ENCODE measurements at places on chromosomes 16 and 17. TPM values are rescaled to one million over a fixed set of nuclear protein-coding genes. Genes with fewer than 3 reads are reported as not detected.
A peak's percentile ranks its signal among the peaks of the same experiment; 100 is the strongest.

- DNase-seq, result no peak
Measured at GRCh38 chr16:84084570-84085270, 32.0 kb downstream of the MBTPS1 start.

GRCh38 chr17:81719410-81720266, 7.6 kb downstream of the SLC25A10 start:
- DNase-seq, result peak; percentile 82

- DNase-seq, result peak; percentile 97
Measured at GRCh38 chr17:7242717-7243452, 636 bp upstream of the GABARAP start.

The DCAF7 gene
- 97.4 TPM for total RNA-seq

The GNGT2 gene
- total RNA-seq, result not detected

The GAS2L2 gene
- not detected for total RNA-seq

The ALOX12 gene
- total RNA-seq, result not detected

The TSR3 gene
- 59.2 TPM for total RNA-seq

DNA sequence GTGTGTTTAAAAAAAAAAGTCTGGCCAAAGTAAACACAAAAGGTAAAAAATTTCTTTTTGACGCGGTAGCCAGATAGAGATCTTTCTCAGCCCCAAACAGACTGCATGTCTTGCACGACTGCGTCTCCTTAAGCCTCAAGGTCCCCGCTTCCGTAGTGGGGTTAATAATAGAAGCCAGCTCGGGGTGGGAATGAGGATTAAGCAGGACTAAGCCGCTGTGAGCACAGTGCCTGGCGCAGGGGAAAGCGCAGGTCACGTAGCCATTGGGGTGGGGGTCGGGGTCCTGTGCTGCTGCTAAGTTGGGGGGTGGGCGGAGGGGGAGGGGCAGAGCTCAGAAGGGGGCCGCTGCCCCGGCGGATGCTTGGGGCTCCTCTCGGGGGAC, 521 bp downstream of the GGA2 start:
- no peak for DNase-seq

- no peak for DNase-seq
Measured at GRCh38 chr17:81039854-81040758, 5.2 kb downstream of the BAIAP2 start.

GRCh38 chr17:3966720-3967363, 2.6 kb upstream of the ATP2A3 start:
- no peak for DNase-seq

GRCh38 chr17:64709481-64709880, 47.4 kb upstream of the SMURF2 start:
- DNase-seq, result no peak

The SNTB2 gene
- 39.6 TPM for total RNA-seq

The DNAI2 gene
- not detected for total RNA-seq

DNA sequence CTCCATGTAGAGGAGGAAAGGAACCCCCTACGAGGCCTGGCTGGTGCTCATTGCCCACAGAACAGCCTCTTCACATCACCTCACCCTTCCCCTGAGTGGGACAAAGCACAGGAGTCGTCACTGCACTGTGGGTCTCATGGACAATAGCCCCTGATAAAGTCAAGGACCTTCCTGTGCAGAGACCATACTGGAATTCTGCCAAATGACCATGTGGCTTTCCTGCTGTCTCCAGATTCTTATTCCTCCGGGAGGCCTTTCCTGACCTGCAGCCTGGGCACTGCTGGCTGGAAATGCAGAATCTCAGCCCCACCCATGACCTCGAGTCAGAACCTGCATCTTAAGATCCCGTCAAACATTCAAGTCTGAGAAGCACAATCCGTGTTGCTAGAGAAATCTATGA, 60.5 kb upstream of the ERN1 start:
- DNase-seq, result no peak

The C17orf75 gene
- total RNA-seq, result 20.9 TPM

The MIEF2 gene
- total RNA-seq, result 10.8 TPM

The KRT13 gene
- not detected for total RNA-seq

The ACOX1 gene
- total RNA-seq, result 48.0 TPM

DNA sequence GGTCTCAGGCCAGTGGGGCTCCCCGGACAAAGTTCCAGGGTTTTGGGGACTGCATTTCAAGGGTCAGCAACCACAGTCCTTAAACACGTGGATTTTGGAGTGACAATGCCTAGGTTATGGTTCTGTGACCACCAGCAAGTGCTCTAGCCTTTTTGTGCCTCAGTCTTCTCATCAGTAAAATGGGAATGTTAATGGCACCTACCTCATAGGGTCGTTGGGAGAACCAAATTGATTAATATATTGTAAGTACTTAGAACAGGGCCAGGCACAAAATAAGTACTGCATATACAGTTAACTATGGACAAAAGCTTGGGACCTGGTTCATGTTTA, 13.8 kb downstream of the IL4R start:
- DNase-seq, result no peak

The OR1F1 gene
- not detected for total RNA-seq

The CFAP52 gene
- not detected for total RNA-seq

DNA sequence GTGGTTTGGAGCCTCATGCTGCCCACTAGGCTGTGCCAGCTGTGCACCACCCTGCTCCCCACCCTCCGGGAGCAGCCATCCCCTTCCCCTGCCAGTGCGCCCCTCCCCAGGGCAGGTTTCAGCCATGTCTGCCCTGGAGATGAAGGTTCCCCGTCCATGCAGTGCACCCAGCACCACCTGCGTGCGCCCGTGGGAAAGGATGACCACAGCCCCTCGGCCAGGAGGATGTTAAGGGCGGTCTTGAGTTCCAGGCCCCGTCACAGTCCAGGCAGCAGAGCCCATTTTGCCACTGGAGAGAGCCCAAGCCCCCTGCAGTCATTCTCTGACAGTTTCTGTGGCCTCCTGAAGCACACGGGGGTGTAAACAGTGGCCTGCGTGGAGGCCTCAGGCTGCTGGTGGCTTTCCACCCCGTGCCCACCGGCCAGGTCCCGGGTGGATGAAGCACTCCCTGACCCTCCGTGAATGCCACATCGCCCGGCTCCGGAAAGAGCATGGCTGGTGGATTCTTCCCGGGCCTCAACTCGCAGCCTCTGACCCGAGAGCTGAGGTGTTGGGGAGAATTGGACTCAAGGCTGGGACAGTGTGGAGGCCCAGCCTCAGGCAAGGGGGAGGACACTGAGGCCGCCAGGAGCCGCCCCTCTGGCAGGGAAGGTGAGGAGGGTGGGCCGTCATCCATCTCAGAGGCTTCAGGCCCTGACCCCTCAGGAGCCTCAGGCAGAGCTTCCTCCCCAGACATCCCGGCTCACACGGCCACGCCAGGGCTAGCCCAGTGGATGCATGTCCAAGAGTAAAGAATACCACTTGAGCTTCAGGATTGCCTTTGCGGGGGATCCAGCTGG, 69.7 kb upstream of the CHMP6 start:
- no peak for DNase-seq

GRCh38 chr16:85571563-85571812, 41.6 kb upstream of the GSE1 start:
- no peak for DNase-seq

DNA sequence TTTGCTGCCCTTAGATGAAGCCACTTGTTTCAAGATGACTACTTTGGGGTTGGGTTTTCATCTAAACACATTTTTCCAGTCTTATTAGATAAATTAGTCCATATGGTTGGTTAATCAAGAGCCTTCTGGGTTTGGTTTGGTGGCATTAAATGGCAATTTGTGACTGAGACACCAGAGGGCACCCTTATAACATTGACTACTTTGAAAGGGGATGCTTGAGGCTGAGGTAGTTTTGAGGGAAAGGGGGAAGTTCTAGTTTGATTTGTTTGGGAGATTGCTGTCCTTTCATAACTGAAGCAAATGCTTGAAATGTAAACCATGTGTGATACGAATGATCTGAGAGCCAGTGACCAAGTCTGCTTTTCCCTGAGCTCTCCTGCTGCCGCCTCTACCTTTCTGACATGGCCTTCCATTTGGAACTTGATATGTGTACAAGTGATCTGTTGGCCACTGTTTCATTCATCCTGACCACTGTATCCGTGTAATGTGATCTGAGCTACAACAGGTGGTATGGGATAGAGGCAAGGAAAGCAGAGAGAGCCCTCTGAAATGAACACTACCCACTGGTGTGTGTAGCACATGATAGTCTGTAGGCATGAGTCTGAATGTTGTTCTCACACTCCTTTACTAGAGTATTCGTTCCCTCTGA, 5.8 kb upstream of the RARA start:
- DNase-seq, result no peak

DNA sequence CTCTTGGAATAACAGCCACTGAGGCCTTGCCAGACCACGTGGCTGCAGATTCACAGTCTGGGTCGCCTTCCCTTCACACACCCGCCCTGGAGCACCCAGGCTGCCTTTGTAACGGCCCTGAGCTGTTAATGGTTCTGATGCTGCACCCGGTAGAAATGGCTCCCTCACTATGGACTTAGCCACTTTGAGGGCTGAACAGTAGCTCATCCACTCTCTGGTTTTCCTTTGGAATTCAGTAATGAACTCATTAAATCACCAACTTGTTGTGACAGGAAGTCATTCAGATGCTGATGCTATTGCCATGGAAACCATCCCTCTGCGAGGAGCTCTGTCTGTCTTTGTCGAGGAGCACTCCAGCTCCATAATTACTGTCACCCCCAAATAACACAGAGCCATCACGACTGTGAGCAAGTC, 59.2 kb downstream of the CDK5R1 start:
- DNase-seq, result no peak

The DHRS11 gene
- total RNA-seq, result 7.1 TPM

DNA sequence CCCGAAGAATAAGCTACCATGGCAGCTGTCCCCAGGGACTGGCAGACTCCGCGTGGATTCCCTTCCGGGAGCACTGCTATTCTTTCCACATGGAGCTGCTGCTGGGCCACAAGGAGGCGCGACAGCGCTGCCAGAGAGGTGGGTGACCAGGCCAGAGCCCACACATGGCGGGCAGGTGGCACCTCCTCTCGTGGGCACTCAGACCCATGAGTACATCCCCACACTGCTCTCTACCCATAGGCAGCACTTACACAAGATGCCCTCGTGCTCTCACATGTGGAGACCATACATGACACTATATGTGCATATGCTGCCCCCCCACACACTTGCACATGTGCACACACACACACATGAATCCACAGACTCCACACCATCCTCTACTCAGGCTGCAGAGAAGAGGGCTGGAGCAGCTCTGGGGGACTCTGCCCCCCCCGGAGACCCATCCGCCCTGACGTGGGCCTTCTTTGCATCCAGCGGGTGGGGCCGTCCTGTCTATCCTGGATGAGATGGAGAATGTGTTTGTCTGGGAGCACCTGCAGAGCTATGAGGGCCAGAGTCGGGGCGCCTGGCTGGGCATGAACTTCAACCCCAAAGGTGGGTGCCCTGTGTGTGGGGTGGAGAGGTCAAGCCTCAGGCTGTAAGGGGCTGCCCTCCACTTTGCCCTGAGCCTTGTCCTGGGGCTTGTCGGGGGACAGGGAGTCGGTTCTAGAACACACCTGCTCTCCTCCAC, 62.9 kb downstream of the MRC2 start:
- no peak for DNase-seq

The EFCAB5 gene
- total RNA-seq, result 1.2 TPM

DNA sequence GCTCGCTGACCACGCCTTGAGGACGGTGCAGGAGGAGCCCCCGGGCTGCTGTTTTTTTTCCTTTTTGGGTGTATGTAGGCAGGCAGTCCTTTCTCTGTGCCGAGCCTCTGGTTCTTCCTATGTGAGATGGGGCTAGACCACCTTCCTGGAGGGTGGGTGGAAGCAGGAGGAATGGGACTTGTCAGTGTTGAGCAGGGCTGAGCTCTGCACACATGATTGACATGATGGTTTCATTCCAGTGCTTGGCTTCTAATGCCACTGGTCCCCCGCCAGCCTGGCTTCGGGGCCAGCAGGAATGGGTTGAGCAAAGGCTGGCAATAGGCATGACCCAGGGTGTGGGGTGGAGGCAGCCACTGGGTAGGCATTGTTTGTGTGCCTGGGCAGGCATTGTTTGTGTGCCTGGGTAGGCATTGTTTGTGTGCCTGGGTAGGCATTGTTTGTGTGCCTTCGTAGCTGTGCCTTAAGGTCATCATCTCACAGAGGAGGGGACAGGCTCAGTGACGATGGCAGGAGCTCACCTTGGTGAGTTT, 14.2 kb upstream of the ADCY7 start:
- DNase-seq, result peak; percentile 81

DNA sequence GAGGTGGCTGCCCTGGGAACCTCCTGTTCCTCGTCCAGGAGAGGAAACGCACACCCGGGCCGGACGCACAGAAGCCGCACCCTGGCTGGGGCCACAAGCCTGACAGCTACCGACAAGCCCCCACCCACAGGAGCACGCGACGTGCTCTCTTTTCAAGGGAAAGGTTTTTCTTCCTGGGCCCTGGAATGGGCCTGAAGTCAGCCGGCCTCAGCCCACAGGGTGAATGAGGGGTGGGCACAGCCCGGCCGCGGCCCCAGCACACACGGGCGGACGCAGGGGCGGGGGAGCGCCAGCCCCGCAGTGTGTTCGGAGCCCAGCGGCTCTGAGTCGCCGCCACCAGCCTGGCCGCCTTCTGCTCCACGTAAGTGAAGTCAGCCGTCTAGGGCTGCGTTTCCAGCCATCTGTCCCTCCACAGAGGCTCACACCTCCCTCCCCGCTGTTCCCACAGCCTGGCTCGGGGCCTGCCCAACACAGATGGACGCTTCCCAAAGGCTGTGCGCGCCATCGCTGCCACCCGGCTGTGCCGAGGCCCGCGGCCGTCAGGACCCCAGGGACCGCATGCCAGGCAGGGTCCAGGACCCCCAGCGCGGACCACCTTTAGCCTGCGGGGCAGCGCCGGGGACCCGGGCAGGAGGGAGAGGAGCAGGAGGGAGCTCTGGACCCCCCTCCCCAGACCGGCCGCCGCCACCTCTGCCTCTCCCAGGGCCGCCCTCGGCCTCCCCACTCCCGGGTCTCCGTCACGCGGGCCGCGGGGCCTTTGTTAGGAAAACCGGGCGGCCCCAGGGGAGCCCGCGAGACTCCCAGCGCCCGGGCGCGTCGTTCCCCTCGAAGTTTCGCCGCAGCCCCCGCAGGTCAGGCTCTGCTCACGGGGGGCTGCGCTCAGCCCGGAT, 36.8 kb downstream of the CBFA2T3 start:
- DNase-seq, result no peak

The KSR1 gene
- 63.4 TPM for total RNA-seq

- no peak for DNase-seq
Measured at GRCh38 chr17:77893144-77894044, 65.1 kb upstream of the TNRC6C start.

GRCh38 chr16:17417740-17418139, 53.0 kb downstream of the XYLT1 start:
- no peak for DNase-seq

DNA sequence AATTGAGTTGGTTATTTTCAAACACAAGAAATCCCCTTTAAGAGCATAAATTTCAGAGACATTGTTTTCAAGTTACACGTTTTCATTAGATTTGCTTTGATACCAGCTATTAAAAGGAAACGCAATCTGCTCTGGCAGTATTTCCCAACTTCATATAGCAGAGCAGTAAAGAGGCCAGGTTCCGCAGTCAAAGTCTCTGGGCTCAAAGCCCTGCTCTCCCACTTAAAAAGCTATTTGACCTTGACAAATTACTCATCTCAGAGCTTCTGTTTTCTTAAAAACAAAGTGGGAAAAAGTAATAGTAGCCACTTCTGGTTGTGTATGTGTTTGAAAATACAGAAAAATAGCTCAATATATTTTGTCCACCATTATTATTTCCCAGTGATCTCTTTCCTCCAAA, 89.7 kb upstream of the CDYL2 start:
- no peak for DNase-seq

The FBXO39 gene
- total RNA-seq, result not detected
